ENCODE measurements at places on chromosomes 5 and 9. TPM values are rescaled to one million over a fixed set of nuclear protein-coding genes. Genes with fewer than 3 reads are reported as not detected.

The RMRP gene
- 65,531 TPM for total RNA-seq

The ROPN1L gene
- 2.0 TPM for total RNA-seq

The N4BP3 gene
- 7.4 TPM for total RNA-seq

The PCA3 gene
- total RNA-seq: 0.49 TPM

Measured in temporal lobe (tissue), 4 donors.